ENCODE measurements at places on chromosomes 4 and X.

DNA sequence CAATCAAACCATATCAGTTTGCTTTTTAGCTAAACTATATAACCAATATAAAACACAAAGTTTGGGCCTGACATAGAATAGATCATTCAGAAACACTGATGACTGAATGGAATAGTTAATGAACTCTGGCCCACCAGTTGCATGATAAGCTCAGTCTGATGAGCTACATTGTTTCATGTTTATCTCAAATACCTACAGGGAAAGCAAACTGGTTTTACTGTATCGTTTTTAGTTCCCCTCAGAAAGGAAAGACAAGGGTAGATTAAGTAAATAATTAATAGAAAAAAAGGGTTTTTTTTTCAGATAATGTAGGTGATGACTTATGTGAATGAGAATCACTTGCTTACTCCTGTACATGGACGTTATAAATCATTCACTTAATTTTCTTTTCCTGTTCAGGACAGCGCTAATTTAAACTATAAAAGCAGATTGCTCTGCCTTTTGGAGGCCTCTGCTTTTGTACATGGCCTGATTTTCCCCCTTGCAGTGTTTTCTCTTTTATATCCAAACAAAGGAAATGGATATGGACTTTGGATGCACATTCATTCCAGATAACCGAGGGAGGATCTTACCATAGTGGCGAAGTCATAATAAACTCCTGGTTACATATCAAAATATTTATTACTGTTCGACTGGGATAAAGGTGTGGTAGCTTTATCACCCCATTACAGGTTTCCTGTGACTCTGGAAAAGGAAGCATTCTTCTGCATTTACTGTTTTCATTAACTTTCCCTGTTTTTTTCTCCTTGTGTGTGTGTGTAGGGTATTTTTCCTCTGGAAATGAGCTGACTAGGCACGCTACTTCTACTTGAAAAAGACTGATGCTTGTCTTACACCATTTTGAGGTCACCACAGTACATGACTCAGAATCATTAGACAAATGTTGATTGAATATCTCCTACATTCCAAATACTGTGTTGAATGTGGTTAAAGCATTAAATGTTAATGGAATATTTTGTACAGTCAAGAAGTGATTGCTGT lies 373.1 kb upstream of the HS3ST1 start:
- no peak for DNase-seq

DNA sequence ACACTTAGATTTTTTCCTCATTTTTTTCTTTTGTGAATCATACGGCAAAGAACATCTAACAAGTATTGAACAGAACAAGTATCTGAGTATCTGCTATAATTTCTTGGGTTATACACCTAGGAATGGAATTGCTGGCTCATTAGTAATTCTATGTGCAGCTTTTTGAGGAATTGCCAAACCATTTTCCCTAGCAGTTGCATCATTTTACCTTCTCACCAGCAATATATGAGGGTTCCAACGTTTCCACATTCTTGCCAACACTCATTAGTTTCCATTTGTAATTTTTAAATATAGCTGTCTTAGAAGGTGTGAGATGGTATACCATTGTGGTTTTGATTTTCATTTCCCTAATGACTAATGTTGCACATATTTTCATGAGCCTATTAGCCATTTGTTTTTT lies 41.1 kb upstream of the DCAF8L1 start:
- no peak for DNase-seq

- no peak for DNase-seq
Observed at GRCh38 chr4:78370631-78371372, 180.8 kb upstream of the ANXA3 start.

- DNase-seq, result no peak
Observed at GRCh38 chr4:16222957-16223527, 3.2 kb downstream of the TAPT1 start.

DNA sequence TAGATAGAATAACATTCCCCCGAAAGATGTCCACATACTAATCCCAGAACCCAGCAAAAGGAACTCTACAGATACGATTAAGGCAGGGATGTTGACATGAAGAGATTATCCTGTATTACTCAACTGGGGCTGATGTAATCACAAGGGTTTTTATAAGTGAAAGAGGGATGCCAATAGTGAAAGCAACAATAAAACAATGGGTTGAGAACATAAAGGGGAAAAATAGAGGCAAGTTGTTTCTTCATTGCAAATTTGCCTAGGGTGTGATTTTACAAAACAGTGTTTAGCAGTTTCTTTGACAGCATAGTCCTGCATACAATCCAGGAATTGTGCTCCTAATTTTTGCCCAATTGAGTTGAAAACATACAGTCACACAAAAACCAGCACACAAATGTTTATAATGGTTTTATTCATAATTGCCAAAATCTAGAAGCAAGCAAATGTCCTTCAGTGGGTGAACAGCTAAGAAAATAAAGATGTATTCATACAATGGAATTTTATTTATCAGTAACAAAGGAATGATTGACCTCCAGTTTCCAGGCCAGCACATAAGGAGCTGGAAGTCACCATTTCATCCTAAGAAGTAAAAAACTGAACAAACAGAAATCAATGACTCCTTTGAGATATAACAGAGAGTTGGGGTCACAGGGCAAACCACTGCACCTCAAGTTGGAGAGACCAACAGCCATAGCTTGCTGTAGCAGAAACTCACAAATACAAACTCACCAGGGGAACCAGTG lies 107.2 kb downstream of the CENPC start:
- no peak for DNase-seq

- DNase-seq, result no peak
Observed at GRCh38 chr4:81675791-81676393, 204.2 kb upstream of the RASGEF1B start.

GRCh38 chr4:122005064-122005755 lies 53.4 kb upstream of the TRPC3 start:
- DNase-seq, result no peak

GRCh38 chrX:39247536-39247935 lies 446.3 kb downstream of the MID1IP1 start:
- DNase-seq, result no peak

- DNase-seq, result no peak
Observed at GRCh38 chr4:4440333-4441061, 53.6 kb downstream of the NSG1 start.

- DNase-seq, result no peak
Observed at GRCh38 chrX:334971-335757, 16.6 kb upstream of the GTPBP6 start.

GRCh38 chrX:154308108-154308946 lies 12.7 kb downstream of the TKTL1 start:
- no peak for DNase-seq

DNA sequence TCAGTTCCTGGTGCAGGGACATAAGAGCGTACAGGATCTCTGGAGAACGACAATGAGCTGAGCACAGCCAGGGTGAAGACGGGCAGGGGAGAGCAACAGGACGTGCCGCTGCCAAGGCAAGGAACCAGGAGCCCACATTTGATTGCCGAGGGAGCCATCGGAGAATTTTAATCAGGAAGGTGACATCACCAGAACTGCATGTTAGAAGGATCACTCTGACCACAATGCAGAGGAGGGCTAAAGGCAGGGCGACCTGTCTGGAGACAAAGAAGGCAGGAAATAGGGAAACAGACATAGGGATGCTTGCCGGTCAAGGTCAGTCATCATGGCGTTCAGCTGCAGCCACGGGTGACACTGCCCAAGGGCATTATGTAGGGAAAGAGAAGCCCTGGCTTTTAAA lies 81.4 kb downstream of the RBM47 start:
- no peak for DNase-seq

DNA sequence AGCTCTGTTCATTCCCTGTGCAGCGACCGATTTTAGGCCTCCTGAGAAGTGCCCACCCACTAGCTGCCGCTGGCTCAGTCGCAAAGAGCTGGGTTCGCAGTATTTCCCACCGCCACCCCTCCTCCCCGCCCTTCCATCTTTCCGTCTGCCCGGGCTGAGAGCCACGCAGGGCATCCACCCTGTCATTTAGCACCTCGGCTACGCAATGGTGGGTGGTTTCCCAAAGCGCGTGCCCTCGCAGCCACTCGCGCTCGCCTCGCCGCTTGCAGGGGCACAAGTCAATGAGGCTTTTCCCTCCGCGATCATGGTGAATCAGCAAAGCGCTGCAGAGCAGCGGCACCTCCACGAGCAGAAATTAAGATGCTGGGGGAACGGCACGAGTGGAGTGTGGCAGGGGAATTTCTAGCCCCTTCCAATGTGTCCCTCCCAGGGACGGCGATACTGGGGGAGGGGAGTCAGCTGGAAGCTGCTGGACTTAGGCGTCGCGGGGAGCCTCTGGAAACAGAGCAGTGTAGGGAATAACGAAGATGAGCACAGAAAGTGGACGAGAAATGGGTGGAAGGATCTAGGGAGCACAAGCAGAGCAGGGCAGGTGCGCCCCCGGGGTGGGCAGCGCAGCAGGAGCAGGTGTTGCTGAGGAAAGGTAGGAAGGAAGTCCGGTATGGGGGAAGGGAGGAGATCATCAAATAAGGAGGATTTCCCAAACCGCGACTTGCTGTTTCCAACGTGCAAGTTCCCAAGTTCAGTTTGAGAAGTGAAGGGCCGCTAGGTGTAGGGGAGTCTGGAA lies 2.4 kb upstream of the PTCHD1 start:
- DNase-seq, result no peak

- no peak for DNase-seq
Observed at GRCh38 chrX:63250253-63250868, 100.8 kb downstream of the SPIN4 start.

DNA sequence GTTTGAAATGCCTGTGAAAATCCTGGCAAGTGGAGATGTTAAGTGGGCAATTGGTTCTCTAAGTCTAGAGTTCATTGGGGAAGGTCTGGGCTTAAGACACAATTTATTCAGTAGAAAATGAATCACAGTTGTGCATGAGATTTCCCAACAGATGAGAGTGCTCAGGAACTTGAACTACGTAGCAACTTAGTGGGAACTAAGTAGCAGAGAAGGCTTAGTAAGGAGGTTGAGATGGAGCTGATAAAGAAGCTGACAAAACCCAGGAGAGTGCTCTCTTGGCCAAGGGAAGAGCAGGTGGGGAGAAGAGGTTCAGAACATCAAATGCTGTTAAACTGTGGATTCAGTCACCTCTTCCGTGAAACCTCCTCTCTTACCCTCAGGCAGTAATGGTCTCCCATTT lies 33.0 kb downstream of the AFF1 start:
- no peak for DNase-seq

DNA sequence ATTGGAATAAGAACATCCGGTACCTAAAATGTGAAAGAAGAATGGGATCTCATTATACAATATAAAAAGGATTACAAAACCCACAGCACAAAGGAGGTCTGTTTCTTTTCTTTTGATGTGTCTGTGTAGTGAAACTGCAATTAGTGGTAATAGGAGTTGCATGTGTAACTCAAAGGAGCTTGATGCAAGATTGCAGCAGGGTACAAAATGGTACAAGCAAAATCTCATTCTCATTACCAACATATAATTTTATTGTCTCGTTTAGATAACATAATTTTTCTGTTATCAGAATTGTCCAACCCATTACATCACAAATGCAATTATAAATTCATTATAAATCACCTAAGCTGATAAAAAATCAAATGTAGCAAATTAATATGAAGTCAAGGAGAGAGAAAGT lies 47.1 kb upstream of the CCSER1 start:
- DNase-seq, result no peak

- no peak for DNase-seq
Observed at GRCh38 chr4:105112274-105112673, 34.4 kb upstream of the TET2 start.

GRCh38 chrX:118976599-118977340 lies 2.4 kb downstream of the LONRF3 start:
- DNase-seq, result no peak

DNA sequence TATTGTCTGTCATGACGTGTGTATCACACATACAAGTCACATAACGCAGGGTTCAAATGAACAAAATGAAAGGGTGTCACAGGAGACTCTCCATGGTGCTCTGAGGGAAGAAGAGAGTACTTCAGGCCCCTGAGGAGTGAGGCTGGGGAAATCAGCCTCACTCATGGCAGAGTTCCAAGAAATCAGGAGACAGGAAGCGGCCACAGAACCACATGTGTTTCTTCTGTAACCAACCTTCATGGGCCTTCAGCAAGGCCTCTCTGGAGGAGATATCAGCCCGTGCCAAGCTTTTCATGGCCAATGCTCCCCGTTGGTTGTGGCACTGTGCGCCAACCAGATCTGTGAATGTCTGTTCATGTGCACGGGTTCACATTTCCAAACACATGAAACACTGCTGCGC lies 76.0 kb downstream of the NAT8L start:
- no peak for DNase-seq

DNA sequence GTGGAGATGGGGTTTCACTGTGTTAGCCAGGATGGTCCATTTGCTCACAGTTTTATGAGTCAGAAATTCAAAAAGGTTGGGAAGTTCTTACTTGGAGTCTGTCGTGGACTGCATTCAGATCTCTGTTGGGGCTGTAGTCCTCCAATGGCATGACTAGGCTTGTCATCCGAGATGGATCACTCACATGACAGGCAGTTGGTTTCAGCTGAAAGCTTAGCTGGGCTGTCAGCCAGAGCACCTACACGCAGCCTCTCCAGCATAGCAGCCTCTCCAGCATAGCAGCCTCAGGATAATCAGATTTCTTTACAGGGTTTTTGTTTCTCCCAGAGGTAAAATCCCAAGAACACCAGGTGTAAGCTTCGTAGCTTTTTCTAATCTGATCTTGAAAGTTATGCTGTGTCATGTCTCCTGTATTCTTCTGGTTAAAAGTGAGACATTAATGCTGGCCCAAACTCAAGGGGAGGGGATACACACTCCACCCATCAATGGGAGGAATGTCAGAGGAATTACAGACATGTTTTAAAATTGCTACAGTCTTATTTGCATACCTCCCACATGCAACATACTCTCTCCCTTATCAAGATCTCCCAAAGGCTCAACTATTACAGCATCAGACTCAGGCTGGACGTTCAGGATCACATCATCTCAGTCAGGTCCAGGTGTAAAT lies 31.6 kb upstream of the SOD3 start:
- no peak for DNase-seq
